Coronary artery (tissue), 2 donors: ENCODE measurements at places on chromosomes 5 and 9.

- no peak for DNase-seq
Observed at GRCh38 chr9:110303133-110303532, 34.5 kb downstream of the TXNDC8 start.

- no peak for DNase-seq
Observed at GRCh38 chr5:116542619-116543018, 32.0 kb downstream of the SEMA6A start.

- no peak for DNase-seq
Observed at GRCh38 chr5:38208782-38209378, 49.5 kb upstream of the EGFLAM start.

GRCh38 chr5:150694612-150695011 lies 6.2 kb downstream of the RBM22 start:
- no peak for DNase-seq

GRCh38 chr5:3943859-3944258 lies 348.2 kb downstream of the IRX1 start:
- no peak for DNase-seq
